ENCODE measurements at places on chromosomes 2 and 18. TPM values are rescaled to one million over a fixed set of nuclear protein-coding genes. Genes with fewer than 3 reads are reported as not detected.

FOXI3 gene
- total RNA-seq = 0.14 TPM

CCDC74B gene
- total RNA-seq = 1.6 TPM

LRATD1 gene
- 0.27 TPM for total RNA-seq

GREB1L gene
- 75.4 TPM for total RNA-seq

TCF23 gene
- not detected for total RNA-seq

MEP1B gene
- not detected for total RNA-seq

VWA3B gene
- not detected for total RNA-seq

FAP gene
- total RNA-seq = not detected

TGFBRAP1 gene
- total RNA-seq = 25.7 TPM

CDK15 gene
- total RNA-seq = not detected

ALLC gene
- total RNA-seq = not detected

G6PC2 gene
- not detected for total RNA-seq

SERPINB3 gene
- not detected for total RNA-seq

FAM228A gene
- total RNA-seq = not detected

- H3K27ac ChIP-seq = no peak overlapping the region
- no peaks in the 10 kb centered on the region for H3K36me3 ChIP-seq
Observed at GRCh38 chr2:233223059-233223894, 28.2 kb upstream of the ATG16L1 start.

- no peaks in the 10 kb centered on the region for H3K36me3 ChIP-seq
- no peak overlapping the region for H3K4me3 ChIP-seq
- H3K27ac ChIP-seq = no peak overlapping the region
Observed at GRCh38 chr18:3500016-3500415, 50.0 kb downstream of the TGIF1 start.

DNA sequence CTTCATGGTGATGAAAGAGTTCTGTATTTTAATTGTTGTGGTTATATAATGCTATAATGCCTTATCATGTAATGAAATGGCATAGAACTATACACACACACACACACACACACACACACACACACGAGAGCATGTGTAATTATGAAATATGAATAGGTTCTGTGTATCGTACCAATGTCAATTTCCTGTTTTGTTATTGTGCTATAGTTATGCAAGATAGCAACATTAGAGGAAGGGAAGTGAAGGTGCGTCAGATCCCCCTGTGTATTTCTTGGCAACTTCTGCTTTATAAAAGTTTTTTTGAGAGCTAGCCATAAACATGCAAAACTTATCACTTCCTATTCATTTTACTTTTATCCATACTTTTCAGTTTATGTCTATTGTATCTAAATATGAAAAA lies 60.7 kb upstream of the ARHGAP15 start:
- H3K27me3 ChIP-seq = no peaks in the 10 kb centered on the region
- no peak overlapping the region for H3K4me3 ChIP-seq
- no peak overlapping the region for H3K27ac ChIP-seq
- no peaks in the 10 kb centered on the region for H3K36me3 ChIP-seq
- no peak for DNase-seq

DNA sequence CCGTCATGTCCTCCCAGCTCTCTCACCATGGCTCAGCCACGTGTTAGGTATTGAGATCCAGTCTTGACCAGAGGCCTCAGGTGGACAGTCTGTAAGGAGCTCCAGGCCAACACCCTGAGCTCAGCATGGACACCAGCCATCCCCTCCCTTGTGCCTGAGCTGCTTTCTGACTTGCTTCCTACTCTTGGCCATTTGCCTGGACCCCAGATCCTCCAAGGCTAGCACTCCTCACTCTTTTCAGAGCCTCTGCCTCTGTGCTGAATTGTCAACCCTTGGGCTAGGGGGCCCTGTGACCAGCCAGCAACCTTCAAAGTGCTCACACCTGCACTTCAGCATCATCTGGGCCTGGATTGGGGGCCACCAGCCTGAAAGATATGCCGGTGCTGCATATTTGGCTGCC lies 46.6 kb downstream of the PAX8 start:
- peak overlapping the region; percentile 97 for H3K27ac ChIP-seq
- no peak for DNase-seq
- H3K4me3 ChIP-seq = no peak overlapping the region

- H3K27me3 ChIP-seq = no peaks in the 10 kb centered on the region
- H3K27ac ChIP-seq = no peak overlapping the region
- H3K4me3 ChIP-seq = no peak overlapping the region
- H3K36me3 ChIP-seq = no peaks in the 10 kb centered on the region
- H3K4me1 ChIP-seq = no peaks in the 10 kb centered on the region
Observed at GRCh38 chr2:152303951-152304350, 31.0 kb upstream of the FMNL2 start.

DNA sequence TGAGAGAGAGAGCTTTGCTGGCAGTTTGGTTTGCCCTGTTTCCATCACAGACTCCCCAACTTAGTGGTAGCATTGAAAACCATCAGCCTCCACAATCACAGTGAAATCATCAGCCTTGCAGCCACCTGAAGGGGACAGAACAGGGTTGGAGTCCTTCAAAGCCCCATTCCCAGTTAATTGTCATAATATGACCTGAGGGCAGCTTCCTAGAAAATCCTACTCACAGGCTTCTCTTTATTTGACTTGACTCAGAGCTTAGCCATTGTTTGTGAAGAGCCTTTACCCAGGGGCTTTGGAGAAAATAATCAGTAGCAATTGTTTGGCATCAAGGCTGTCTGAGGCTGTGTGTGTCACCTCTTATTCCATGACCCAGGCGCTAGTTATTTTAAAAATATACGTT lies 308.7 kb downstream of the CBLN2 start:
- no peak overlapping the region for H3K4me3 ChIP-seq
- no peaks in the 10 kb centered on the region for H3K27me3 ChIP-seq
- H3K27ac ChIP-seq = no peak overlapping the region
- DNase-seq = no peak

DNA sequence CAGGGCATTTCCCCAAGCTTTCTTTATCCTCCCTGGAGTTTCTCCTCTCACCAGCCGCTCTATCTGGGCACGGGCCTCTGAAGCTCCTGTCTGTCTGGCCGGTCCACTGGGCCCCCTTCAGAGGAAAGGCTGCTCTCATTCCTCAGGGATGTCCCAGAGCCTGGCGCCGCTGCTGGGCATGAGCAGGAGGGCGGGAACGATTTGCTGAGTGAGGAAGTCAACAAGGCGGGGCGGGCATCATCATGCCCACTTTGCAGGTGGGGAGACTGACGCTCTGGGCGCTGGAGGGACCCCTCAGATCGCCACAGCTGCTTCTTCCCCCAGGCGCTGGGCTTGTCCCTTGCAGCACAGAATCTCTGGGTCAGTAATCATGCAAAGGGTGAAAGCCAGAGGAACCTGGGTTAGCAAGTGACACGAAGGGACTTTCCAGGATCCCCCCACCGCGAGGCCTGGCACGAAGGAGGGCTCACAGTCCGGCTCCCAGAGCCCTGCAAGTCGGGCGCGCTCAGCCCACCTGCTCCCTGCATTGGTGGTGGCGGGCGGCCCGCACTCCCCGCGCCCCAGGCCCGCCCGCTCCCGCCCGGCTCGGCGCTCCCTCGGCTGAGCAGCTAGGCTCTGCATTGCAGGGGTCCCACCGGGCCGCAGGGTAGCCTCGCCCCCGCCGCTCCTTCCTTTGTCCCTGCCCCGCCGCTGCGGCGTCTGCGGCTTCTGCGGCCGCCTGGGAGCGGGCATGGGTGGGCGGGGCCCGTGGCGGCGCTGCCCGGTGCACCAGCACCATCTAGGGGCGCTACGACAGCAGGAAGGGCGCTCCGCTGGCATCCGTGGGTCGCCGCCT lies 157.8 kb downstream of the CYRIA start:
- H3K27ac ChIP-seq = peak overlapping the region; percentile 37
- peak; percentile 82 for DNase-seq
- H3K36me3 ChIP-seq = no peaks in the 10 kb centered on the region
- H3K4me1 ChIP-seq = peaks cover 36% of the 10 kb centered on the region

- no peaks in the 10 kb centered on the region for H3K4me1 ChIP-seq
- DNase-seq = no peak
- H3K36me3 ChIP-seq = no peaks in the 10 kb centered on the region
- H3K27me3 ChIP-seq = no peaks in the 10 kb centered on the region
- H3K27ac ChIP-seq = no peak overlapping the region
Observed at GRCh38 chr2:60148716-60149115, 404.7 kb downstream of the BCL11A start.

DNA sequence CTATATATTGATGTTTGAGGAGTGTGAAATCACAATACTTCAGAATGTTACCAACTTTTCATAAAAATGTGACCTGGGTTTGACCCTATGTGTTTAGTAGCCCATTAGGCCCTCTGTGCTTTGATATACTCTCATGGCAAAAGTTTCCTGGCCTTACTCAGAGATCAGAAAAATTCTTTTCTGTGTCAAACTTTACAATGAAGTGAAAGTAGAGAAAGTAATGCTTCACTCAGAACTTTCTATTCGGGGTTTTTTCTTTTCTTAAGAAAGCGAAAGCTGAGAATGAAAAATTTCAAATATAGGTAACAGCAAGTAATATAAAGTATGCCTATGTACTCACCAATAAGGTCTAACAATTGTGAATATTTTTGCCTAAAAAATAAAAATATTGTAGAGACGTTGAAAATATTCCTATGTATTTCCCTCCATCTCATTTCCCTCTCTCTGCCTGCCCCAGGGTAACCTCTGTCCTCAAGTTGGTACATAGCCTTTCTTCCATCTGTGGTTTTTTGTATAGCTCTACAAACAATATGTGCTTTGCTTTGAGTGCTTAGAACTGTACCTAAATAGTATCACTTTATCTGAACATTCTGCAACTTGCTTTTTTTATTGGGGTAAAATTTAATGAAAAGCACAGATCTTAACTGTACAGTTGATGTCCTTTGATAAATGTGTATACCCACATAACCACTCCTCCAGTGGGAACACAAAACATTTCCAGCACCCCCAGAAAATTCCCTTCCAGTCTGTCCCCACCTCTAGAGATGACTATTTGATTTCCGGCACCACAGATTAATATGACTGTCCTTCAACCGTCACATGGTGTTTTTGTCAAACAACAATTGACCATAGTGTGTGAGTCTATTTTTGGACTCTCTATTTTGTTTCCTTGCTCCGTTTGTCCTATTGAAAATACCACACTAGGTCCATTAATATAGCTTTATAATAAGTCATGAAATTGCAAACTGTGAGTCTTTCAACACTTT lies 10.3 kb upstream of the ACKR3 start:
- H3K36me3 ChIP-seq = no peaks in the 10 kb centered on the region
- no peaks in the 10 kb centered on the region for H3K27me3 ChIP-seq
- no peak overlapping the region for H3K4me3 ChIP-seq
- no peak for DNase-seq
- H3K4me1 ChIP-seq = no peaks in the 10 kb centered on the region

- H3K36me3 ChIP-seq = no peaks in the 10 kb centered on the region
- no peak overlapping the region for H3K4me3 ChIP-seq
- no peak for DNase-seq
- no peaks in the 10 kb centered on the region for H3K27me3 ChIP-seq
- H3K4me1 ChIP-seq = no peaks in the 10 kb centered on the region
- H3K27ac ChIP-seq = no peak overlapping the region
Observed at GRCh38 chr2:169845016-169845415, 17.8 kb downstream of the UBR3 start.

GRCh38 chr2:177612659-177613058 lies 220.1 kb downstream of the AGPS start:
- no peaks in the 10 kb centered on the region for H3K4me1 ChIP-seq
- H3K36me3 ChIP-seq = no peaks in the 10 kb centered on the region
- no peaks in the 10 kb centered on the region for H3K27me3 ChIP-seq
- no peak for DNase-seq
- no peak overlapping the region for H3K4me3 ChIP-seq
